ENCODE measurements at places on chromosomes 13 and 19. TPM values are rescaled to one million over a fixed set of nuclear protein-coding genes. Genes with fewer than 3 reads are reported as not detected.

HIF3A gene
- total RNA-seq: not detected

LILRB3 gene
- total RNA-seq: not detected

CRB3 gene
- total RNA-seq: 7.8 TPM

TEX29 gene
- 0.42 TPM for total RNA-seq

GNG8 gene
- not detected for total RNA-seq

SYT3 gene
- not detected for total RNA-seq
